Left cardiac atrium (tissue), 4 donors: ENCODE measurements at places on chromosomes 6 and 20.

DNA sequence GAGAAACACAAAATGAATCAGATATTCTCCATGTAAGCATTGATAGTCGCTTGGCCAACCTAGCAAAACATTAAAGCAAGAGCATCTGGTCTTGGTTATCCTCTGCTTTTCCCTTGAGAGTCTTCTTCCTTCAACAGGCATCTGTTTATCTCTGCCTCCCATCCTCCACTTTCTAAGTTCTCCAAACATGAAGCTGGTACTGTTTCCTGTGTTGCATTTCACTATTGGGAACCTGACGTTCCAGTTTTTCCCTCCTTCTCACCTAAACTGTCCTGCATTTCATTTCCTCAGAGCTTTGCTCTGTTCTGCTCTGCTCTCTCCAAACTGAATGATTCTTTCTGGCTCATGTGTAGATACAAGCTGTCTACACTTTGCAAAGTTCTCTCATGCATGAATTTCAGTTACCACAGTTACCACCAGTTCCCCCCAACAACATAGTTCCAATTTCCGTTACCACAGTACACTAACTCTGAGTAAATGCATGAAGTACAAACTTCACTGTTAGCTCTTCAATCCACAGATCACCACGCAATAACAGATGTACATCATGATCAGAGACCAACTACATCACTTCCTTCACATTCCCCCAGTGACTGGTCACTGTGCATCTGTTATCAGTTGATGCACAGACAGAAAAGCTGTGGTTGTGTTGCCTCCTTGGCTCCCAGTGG, 86.7 kb upstream of the F13A1 start:
- DNase-seq: no peak

- DNase-seq: no peak
Measured at GRCh38 chr6:12262236-12263061, 27.7 kb upstream of the EDN1 start.

GRCh38 chr20:21090111-21090618, 16.0 kb downstream of the LINC00237 start:
- DNase-seq: no peak

DNA sequence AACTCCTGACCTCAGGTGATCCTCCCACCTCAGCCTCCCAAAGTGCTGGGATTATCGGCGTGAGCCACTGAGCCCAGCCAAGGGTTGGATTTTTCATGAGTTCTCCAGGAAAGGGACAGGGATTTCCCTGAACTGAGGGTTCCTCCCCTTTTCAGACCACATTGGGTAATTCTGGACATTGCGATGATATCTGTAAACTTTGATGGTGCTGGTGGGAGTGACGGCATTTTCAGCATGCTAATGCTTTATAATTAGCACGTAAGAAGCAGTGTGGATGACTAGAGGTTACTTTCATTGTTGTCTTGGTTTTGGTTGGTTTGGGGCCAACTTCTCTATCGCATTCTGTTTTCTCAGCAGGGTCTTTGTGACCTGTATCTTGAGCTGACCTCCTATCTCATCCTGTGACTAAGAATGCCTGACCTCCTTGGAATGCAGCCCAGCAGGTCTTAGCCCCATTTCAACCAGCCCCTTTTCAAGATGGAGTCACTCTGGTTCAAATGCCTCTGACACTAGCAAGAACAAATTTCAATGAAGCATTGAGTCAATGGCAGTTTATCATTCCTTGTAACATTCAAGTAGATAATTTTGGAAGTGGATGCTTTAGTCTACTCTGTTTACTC, 156.5 kb downstream of the TTLL2 start:
- DNase-seq: no peak

DNA sequence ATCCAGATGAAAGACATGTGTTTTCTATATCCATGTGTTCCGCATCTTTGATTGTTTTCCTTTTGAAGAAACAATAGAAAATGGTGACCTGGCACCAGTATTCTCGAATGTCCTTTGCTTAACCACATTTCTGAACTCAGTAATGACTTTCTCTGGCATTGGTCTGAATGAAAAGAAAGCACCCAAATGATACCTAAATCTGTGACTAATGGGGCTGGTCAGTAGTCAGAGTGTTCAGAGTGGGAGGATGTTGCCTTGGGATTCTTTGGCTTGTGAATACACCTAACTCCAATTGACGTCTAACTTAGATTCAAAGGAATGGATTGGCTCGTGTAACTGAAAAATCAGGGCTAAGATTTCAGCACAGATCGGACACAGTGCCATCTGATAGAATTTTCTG, 27.1 kb downstream of the PARD6B start:
- DNase-seq: no peak
